MCF 10A (cell line): ENCODE measurements at places on chromosomes 2 and 18. TPM values are rescaled to one million over a fixed set of nuclear protein-coding genes. Genes with fewer than 3 reads are reported as not detected.

DNA sequence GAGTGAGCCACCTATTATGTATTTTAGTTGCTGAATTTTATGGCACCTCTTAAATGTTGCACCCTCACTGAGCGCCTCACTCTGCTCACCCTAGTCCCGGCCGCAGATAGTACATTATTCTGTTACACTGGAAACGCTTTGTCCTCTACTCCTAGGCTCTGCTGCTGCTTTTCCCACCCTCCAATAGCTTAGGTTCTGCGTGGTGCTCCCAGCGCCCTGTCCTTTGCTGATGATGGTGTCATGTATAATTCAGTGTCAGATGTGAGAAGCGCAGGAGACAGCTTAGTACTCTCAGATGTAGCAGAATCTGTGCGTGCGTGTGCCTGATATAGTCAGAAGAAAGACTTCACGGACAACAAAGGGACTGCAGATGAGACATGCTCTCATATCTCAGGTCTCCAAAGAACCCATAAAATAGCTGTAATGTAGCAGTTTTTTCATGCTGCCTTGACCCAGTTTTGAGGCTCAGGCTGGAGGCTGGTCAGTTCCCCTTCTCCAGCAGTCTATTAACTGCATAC lies 1.4 kb upstream of the REEP1 start:
- H3K4me1 ChIP-seq = peaks cover 11% of the 10 kb centered on the region
- no peak overlapping the region for H3K4me3 ChIP-seq
- no peaks in the 10 kb centered on the region for H3K36me3 ChIP-seq
- no peak for DNase-seq

GRCh38 chr2:239803766-239804115 lies 221.4 kb downstream of the NDUFA10 start:
- H3K27ac ChIP-seq = no peak overlapping the region
- H3K4me1 ChIP-seq = no peaks in the 10 kb centered on the region
- no peak overlapping the region for H3K4me3 ChIP-seq
- H3K27me3 ChIP-seq = peaks cover 39% of the 10 kb centered on the region
- no peaks in the 10 kb centered on the region for H3K36me3 ChIP-seq
- DNase-seq = no peak

The GPR55 gene
- not detected in 2 replicates for total RNA-seq

The IRS1 gene
- total RNA-seq = 6.1 and 10.5 TPM in 2 replicates

The ST6GAL2 gene
- total RNA-seq = 0.34 and 0.68 TPM in 2 replicates
